Fibroblast of pulmonary artery (primary cell): ENCODE measurements at places on chromosomes 1 and 21.

DNA sequence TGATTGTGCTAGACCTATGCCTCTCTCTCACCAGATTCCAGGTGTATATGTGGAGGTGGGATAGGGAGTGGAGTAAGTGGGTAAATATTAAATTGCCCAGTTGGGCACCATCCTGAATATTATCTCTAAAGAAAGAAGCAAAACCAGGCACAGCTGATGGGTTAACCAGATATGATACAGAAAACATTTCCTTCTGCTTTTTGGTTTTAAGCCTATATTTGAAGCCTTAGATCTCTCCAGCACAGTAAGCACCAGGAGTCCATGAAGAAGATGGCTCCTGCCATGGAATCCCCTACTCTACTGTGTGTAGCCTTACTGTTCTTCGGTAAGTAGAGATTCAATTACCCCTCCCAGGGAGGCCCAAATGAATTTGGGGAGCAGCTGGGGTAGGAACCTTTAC is at the start of gene FCER1A:
Gene FCER1A (plus strand): TSS at position 242 of the 400 bp plus-strand sequence. CDS start 29 bp downstream, at position 271.
- no peak for DNase-seq

DNA sequence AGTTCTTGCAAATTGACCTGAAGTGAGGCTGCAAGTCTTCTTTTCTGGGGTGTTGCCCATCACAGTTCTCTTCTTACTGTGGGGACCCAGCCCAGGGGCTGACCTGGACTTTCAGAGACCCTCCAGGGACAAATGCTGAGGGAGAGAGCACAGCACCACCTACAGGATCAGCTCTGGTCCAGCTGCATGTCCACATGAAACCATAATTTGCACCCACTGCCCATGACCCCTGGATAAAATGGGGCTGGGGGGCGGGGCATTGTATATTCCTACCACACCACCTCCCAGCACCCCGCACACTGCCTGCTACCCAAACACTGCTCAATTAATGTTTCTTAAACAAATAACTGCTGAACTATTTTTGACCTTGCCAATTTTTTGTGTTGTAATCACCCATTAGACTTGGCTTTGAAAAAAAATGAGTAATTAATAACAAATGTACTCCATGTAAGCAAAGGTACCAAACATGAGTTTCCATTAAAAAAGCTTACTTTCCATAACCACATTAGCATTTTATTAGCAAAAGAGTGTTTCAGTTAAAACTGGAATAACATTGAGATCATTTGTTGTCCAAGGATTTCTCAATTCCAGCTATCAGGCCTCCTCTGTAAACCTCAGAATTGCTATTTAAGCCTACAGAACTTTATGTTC is 168.0 kb upstream of the RAB4A start:
- DNase-seq: peak; percentile 5

- DNase-seq: no peak
These were observed 3.4 kb downstream of the TAL1 start for GRCh38 chr1:47228644-47229030.

- DNase-seq: peak; percentile 68
These were observed 44.6 kb upstream of the BCL9 start for GRCh38 chr1:147496571-147497210.

- DNase-seq: no peak
These were observed 19.5 kb downstream of the ATF3 start for GRCh38 chr1:212628046-212628445.

DNA sequence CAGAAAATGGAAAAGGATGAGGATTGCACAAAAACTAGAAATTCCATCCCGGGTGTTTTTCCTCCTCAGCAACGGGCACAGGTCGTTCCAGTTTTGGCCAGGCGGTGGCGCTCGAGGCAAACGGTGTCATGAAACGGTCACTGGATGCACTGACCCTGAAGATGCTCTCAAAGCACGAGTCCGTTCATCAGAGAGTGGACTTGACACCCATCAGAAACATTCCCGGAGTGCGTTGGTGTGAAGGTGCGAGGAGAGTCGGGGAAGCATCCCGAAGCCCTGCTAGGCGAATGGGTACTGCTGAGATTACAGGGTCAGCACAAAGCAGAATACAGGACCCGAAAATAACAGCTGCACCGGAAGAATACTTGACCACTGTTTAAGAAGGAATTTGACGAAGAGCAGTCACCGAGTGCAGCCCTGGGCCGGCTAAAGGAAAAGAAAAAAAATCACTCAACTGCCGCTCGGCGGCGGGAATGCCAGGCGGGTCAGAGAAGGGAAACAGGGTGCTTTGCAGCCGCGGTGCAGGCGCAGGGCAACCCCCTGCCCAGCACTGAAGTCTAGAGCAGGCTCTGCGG is 71.7 kb upstream of the ETS2 start:
- DNase-seq: peak; percentile 89

GRCh38 chr1:233421293-233421692 is 93.8 kb downstream of the MAP3K21 start:
- DNase-seq: no peak

DNA sequence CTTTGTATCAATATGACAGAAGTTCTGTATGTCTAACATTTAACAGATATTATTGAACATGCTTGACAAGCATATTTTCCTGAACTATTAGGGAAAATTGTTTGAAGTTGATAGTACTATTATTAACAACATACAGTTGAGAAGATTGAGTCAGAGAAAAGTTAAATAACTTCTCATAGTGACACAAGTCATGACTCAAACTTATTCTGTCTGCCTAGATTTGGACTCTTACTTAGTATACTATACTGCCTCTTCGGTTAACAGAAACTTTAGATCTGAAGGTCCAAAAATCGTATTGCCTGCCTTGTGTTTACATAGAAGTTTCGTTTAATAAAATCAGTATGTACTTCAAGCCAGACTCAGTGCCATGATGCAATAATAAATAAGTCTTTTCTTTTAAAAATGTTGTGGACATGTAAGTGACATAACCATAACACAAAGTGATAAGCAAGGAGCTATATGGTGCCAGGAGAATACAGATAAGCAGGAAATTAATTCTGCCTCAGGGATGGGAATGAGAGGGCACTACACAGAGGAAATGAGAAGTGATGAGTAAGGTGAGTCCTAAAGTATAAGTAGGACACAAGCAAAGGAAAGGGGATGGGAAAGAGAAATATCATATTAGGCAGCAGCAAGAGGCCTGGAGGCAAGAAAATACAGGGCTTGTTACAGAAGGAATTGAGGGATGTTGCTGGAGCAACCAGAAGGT is 48.1 kb downstream of the LHX9 start:
- DNase-seq: no peak

GRCh38 chr21:17688912-17689874 is 76.5 kb upstream of the BTG3 start:
- DNase-seq: peak; percentile 88

DNA sequence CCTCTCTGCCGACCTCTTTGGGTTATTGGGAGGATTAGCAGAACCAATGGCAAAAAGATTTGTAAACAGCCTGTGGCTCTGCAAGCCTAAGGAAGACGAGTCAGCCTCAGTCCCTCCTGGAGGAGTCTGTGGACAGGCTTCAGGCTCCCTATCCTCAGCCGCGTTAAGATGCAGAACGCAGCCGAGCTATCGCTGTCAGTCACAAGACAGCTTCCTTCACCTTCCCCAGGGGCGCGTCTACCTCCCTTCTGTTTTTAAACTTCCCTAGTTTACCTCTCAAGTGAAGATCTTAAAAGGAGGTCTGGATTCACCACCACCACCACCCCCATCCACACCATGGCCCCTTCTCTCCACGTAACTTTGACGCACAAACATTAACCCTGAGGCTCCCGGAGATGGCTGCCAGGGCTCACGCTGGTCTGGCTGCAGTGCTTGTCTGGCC is 738 bp downstream of the CAMK1G start:
- DNase-seq: no peak

DNA sequence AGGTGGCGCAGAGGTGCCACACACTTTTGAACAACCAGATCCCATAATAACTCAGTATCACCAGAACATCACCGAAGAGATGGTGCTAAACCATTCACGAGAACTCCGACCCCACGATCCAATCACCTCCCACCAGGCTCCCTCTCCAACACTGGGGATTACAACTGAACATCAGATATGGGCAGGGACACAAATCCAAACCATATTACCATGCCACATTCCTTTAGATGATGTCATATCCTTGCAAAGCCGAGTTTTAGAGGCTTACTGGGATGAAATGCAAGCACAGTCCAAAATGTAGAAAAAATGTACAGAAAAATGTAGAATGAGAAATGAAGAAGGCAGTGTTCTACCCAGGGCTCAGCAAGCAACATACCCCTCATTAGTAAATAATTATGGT is 64.7 kb downstream of the SGIP1 start:
- DNase-seq: peak; percentile 80

DNA sequence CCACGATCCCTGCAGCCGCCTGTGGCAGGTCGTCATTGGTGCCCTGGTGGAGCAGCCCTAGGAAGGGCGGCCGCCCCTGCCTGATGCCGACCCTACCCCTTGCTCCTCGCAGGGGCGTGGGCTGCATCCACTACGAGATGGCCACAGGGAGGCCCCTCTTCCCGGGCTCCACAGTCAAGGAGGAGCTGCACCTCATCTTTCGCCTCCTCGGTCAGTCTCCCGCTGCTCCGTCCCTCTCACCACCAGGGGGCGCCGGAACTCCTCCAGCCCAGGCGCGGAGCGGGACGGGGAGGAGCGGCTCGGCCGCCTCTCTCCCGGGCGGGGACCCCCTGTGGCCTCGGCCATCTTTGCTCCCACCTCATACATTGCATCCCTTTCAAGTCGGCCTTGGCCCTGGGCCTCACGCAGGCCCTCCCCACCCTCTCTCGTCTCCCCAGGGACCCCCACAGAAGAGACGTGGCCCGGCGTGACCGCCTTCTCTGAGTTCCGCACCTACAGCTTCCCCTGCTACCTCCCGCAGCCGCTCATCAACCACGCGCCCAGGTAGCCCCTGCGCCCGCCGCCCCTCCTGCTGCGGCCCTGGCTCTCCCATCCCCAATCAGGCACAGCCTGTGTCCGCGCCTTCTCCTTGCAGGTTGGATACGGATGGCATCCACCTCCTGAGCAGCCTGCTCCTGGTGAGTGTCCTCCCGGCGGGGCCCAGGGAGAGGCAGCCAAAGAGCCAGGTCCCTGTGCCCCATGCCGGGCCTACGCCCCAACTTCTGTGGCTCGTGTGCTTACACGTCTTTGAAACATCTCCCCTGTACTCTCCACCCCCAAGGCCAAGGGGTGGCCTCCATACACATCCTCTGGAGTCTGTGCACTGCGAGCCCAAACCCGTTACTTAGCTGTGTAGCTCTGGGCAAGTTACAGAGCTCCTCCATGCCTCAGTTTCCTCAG is 24.7 kb downstream of the CDK18 start:
- peak; percentile 65 for DNase-seq

GRCh38 chr1:55712148-55712547 is 497.0 kb upstream of the USP24 start:
- no peak for DNase-seq

DNA sequence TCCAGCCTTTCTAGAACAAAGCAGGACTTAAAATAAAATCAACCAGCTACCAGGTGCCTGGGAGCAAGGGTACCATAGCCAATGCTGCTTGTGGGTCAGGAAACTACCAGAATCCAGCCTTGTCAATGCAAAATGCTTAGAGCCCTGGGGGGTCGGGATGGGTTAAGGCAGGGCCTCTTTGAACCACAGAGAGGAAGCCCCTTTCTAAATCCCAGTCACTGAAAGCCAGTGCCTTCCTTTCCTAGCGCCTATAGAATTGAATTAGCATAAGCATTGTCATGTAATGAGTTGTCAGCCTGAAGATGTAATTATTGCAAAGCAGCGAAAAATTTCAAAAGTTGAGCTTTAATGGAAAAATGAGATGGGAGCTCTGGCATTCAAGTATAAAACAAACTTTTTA is 176.6 kb upstream of the DAB1 start:
- no peak for DNase-seq

DNA sequence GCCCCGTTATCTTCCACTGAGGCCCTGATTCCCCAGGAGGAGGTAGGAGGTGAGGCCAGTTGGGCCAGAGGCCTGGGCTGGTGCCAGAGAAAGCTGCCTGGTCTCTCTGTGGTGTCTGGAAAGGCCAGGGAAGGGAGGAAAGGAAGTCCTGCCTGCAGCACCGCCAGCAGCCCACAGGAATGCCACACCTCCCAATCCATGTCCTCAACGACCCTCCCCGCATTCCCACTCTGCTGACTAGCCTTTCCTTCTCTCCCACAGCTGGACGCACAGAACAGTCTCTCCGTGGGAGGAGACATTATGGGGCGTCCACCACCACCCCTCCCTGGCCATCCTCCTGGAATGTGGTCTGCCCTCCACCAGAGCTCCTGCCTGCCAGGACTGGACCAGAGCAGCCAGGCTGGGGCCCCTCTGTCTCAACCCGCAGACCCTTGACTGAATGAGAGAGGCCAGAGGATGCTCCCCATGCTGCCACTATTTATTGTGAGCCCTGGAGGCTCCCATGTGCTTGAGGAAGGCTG is 18.0 kb downstream of the CSF1 start:
- peak; percentile 95 for DNase-seq

- DNase-seq: no peak
These were observed 940 bp downstream of the SOX13 start for GRCh38 chr1:204073837-204074273.

DNA sequence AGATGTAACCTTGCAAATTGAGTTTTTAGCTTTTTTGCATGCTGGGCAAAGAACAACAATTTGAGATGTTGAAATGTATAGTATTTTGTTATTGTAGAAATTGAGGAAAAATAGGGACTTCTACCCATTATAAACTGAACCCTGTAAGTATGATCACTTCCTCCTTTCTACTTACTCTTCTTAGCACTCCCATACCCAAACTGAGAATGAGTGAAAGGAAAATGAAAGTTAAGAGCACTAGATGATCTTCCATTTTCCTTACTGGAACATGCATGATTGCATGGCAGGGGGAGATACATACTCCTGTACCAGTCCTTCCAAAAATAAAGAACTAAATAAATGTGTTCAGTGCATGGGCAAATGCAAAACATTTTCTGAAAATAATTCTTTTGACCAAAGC is 107.4 kb upstream of the KIAA1614 start:
- DNase-seq: no peak

- no peak for DNase-seq
These were observed 1.6 kb downstream of the SYT6 start for GRCh38 chr1:114152089-114152507.
